CD4-positive, alpha-beta T cell treated with Interleukin-4 for 4 hours (primary cell): ENCODE measurements at places on chromosomes 12 and 14.

GRCh38 chr14:28294834-28295440 is 471.6 kb upstream of the FOXG1 start:
- DNase-seq: no peak

GRCh38 chr12:15336768-15337553 is 14.7 kb downstream of the PTPRO start:
- DNase-seq: no peak

DNA sequence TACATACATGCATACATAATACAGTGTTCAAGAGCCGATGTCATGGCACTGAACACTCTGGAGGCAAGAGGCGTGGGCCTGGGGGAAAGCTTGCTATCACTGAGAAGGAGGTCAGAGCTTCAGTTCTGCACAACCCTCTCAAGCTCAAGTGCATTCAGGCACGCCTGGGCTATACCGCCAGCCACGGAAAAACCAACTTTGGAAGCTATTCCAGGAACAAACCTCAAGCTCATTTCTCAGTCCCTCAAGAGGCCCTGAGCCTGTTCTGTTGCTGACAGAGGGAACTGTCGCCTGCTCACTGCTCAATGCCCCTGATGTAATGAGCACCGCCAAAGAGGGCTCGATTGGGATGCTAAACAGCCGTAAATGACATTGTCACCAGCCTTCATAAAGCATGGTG is 9.2 kb downstream of the NOS1 start:
- DNase-seq: no peak

DNA sequence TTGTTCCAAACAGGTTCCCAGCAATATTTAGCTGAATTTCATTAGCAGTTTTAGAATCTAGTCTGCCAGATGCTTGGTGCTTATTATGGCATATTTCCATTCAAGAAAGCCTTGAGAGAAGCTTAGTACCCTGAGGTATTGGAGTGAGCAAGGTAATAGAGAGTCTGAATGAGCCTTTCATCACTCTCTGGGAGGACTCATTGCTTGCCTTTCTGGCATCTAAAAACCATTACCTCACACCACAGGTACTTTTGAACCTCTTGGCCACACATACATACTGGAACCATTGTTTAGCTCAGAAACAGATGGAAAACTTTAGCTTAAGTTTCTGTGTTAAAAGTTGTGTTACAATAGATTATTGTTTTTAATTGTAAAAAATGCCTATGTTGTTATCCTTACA is 27.4 kb upstream of the KCNH3 start:
- no peak for DNase-seq

DNA sequence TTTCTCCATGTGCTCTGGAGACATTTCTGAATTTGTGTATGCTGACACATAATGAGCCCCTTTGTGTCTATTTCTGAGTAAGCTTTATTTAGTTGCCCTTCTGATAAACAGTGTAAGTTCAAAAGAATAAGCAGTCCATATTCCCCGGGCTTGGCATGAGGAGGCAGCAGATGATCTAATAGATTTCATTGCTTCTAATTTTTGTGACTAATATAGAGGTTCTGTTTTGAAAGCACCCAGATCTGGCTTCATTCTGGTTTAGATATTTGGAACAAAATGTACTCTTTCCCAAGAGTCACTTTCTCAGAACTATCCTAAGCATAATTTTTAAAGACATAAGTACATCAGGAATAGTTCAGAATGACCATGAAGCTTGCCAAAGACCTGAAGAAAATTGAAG is 290.9 kb downstream of the BTG1 start:
- DNase-seq: peak; percentile 18

- DNase-seq: no peak
Observed at GRCh38 chr14:75150150-75150549, 23.3 kb upstream of the NEK9 start.
